ENCODE measurements at places on chromosomes 2 and 18.

DNA sequence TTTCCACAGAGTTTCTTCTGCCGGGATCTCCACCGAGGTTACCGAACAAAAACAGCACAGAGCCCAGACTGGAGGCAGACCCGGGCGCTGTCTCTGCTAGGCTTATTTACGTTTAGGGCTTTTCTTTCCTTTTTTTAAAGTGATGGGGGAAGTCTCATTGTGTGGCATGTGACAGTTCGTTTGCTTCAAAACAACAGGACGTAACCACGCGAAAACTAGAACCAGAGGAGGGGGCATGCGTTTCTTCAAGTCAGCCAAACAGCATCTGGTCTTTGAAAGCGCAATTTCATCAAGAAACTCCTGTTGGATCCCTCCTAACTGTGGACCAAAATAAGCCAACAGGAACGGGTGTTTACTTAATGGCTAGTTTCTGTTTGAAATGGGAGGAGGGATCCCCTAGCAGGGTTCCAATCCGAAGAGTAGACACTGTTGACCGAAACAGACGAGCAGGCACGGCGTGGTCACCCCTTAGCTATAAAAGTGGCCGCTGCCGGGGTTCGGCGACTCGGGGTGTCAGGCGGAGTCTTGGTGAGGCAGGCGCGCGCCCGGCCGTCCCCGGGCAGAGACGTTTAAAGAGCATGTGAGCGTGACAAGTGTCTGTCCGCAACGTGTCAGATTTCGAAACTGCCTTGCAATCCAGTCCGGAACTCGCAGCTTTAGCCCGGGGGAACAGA, 997 bp upstream of the TGIF1 start:
- DNase-seq, result no peak

GRCh38 chr2:229943171-229943570, 20.9 kb downstream of the FBXO36 start:
- no peak for DNase-seq

DNA sequence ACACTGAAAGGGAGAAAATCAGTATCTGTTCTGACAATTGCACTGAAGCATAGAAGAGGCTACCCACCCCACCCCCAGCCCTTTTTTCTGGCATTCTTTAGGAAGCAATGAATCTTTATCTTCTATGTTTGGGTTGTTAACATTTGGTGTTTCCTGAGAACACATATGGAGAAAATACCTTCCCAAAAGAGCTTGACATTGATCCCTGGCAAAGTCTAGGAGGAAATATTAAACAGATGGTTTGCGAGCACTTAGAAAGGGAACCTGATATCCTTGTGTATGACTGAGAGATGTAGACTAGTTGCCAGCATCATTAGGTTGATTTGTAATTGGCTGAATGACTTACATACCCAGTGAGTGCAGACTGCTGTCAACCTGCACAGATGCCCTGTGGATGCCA, 42.9 kb downstream of the DOK1 start:
- DNase-seq, result no peak

- no peak for DNase-seq
Measured at GRCh38 chr2:241733391-241734207, 831 bp upstream of the D2HGDH start.

- DNase-seq, result no peak
Measured at GRCh38 chr2:184830531-184830930, 232.2 kb downstream of the ZNF804A start.

DNA sequence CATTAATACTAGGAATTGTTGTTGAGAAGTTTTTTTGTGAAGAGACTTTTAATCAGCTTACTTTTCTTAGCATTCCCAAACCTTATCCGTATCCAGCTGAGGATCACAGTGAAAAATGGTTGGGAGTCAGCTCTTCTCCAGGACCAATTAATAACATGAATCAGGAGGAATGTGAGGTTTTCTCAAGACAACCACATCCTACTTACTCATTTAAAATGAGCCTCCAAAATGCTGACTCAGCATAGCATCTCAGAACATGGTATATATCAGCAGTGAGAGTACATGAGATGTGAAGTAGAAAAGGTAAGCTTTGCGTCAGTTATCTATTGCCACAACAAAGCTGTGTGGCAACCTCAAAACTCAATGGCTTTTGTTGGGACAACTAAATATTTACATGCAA, 140.3 kb downstream of the NRP2 start:
- DNase-seq, result no peak

GRCh38 chr18:13276530-13277520, 58.3 kb downstream of the LDLRAD4 start:
- DNase-seq, result no peak

DNA sequence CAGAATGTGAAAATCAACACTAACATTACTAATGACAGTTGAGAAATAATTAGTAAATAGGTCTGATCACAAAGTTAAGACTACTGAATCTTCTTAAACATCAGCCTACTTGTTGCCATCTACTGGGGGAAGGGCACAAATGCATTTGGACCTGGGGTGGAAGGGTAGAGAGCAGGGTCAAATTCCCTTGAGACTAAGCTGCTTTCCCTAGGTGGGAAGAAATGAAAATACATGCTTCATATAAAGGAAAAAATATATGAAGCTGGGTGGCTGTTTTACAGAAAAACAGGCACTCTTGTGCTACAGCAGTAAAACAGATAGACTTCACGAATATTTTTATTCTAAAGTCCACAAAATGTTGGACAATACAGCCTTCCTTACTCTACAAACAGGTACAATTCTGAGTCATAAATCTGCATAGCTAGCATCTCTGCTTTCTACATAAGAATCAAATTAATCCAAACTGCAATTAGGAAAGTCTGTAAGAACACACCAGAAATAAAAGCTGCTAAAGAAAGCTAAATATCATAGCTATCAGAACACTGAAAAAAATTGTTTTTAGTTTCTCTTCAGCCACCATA, 10.9 kb downstream of the TRIP12 start:
- no peak for DNase-seq

DNA sequence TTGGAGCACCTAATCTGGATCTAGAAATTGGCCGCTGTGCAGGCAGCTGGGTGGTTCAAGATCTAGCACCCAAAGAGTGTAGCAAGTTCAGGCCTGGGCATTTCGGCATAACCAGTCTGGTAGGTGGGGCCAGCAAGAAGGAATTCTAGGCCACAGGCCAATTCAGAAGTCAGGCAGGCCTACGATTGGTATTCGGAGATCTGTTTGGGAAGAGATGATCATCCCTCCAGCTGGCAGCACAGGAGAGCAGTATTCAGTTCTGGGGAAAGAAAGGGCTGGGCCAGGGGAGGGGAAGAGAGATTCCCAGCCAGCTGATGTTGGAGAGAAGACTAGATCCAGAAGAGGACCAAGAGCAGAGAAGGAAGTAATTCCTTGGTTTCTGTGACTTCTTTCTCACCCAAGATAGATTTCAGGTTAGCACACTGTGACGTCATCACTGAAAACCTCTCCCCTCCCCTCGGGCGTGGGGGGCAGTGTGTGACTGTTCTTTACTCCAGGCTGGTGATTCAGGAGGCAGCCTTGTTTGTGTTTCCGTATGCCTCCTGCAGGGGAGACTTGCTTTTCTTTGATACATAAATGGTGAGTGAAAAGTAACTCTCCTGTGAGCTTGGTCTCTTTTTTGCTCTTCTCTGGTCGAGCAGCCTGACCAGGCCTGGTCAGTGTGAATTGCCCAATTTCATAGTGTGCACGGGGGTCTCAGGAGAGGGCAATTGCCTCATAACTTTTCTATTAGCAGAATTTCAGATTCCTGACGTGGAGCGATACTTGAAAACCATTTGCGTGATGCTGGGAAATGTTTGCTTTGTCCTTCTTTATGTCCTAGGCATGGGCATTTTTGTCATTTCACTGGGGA, 61.1 kb downstream of the MEIS1 start:
- no peak for DNase-seq

- no peak for DNase-seq
Measured at GRCh38 chr2:96626553-96626942, 11.6 kb downstream of the KANSL3 start.

DNA sequence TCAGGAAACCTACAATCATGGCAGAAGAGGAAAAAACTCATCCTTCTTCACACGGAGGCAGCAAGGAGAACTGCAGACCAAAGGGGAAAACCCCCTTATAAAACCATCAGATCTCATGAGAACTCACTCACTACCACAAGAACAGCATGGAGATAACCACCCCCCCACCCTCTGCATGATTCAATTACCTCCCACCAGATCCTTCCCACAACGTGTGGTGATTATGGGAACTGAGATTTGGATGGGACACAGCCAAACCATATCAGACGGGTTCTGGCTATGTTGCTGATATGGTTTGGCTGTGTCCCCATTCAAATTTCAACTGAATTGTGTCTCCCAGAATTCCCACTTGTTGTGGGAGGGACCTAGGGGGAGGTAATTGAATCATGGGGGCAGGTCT, 28.7 kb upstream of the CCDC150 start:
- no peak for DNase-seq

- no peak for DNase-seq
Measured at GRCh38 chr2:102041351-102041750, 49.6 kb downstream of the IL1R2 start.

DNA sequence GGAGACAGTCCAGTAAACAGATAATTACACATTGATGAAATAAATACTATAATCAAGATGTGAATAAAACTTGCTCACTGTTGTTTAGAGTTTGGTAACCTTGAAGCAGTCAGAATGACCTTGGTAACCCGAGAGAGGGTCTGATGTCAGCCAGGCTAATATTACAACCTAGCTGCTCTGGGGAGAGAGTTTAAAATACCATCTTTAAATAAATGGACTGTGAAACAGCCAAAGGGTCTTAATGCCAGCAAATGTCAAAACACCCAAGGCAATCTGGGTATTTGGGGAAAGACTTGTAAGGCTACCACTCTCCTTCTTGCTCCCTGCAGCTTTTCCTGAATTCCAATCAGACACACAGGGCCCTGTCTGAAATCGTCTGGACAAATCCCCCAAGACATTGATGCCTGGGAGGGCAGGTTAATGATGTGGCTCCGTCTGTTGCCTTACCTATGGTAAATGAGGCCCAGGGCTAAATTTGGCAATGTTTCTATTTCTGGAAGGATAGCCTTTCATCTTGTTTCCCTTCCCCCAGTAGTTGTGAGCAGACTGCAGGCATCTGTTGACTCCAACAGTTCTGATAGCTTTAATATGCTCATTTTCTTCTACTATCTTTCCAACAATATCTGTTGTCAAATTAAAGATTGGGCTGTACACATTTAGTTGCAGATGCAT, 43.0 kb upstream of the ITGB6 start:
- DNase-seq, result no peak

DNA sequence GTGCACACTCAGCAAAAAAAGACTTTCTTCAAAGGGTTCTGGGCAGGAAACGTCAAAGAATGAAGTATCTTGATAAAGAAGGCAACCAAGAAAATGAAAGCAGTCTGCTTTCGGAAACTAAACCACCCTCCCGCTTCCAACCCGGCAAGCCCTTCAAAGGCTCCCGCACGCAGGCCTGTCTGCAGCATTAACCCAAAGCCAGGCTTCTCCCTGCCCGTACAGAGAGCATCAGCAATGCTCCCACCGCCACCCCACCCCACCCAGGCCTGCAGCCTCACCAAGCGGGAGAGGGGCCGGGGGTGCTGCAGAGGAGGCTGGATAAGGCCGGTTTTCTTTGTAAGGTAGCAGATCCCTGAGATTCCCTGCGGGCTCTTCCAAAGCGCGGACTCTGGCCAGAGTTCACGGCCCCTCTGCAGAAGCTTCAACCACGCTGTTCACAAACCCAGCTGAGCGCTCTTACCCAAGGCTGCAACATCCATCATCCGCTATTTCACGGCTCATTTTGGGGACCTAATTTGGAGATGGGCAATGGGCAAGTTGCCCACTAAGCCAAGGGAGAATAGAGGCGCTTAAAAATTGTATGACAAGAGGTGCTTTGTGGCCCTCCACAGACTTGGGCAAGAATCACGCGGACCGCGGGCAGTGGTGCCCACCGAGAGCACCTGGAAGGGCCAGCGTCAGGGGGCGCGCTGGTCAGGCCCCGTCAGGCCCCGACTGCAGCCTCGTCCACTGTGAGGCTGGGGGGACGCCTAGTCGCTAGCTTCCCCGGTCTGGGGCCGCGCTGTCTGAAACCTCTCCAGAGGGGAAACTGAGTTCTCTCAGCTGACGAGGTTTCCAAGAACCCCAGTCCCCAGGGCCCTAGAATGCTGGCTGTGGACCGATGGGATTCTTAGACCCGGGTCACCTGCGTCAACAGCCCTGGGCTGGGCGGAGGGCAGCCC, 225.4 kb upstream of the ID2 start:
- DNase-seq, result no peak

DNA sequence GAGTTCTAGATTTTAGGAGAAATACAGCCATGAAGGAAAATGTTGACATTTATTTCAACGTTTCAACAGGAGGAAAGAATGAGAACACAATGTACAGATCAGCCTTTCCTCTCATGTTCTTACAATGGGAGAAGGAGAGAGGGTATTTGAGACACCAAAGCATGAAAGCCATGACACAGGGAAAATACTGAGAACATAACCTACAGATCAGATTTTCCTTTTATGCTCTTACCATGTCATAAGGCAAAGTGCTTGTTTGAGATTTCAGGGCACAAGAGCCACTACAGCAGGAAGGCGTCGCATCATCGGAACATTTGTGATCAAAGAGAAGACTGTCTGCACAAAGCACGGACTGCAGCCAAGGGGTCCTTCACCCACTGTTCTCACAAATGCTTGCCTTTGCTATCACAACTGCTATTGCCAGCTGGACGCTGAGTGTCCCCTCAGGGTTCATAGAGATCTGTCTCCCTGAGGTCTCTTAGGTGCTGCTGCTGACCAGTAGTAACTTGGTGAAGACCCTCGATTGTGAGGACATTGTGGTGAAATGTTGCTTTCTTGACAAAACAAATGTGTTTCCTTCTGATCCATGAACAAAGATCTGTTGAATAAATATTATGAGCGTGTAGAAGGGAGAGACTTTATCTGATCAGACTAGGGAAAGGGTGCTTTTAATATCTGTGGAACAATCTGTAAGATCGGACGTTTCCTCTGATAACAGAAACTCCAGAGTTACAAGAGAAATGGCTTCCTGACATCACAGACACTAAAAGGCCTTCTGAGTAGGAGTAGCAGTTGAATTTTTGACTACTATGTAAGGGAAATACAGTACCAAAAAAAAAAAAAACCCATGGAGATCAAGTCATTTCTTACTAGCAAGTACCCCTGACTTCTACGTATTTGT, 6.4 kb upstream of the IL1RL1 start:
- no peak for DNase-seq

DNA sequence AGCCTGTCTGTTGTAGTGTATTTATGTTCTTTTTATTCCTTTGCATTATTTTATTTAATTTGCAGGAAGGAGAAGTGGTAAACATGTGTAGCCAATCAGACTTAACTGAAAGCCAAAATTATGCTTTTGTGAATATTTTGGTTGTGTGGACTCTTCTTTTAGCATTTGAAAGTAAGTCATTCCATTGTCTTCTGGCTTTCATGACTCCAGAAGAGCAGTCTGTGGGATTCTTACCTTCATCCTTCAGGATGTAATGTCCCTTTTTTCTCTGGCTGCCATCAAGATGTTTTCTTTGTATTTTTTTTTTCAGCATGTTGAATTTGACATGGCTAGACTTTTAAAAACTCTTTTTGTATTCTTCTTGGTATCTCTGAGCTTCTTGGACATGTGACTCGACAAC, 895.2 kb upstream of the ZEB2 start:
- DNase-seq, result no peak

DNA sequence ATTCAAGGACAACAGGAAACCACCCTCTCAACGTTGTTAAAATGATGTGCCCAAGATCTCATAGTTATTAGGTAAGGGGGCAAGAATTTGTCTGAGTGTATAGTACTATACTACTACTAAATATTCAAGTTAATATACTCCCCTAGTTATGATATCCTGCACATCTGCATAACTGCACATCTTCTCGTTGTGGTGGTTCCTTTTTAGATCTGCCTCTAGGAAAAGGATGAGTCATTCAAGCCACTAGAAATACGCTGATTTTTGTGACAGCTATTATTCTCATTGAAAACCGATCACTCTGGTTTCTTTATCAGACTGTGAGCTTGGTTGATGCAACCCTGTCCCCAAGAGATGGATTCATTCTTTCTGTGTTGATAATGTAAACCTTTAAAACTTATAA, 1067.0 kb upstream of the FANCL start:
- DNase-seq, result no peak

Measured in NCI-H774 (cell line).